ENCODE measurements at places on chromosomes 3 and 15.

DNA sequence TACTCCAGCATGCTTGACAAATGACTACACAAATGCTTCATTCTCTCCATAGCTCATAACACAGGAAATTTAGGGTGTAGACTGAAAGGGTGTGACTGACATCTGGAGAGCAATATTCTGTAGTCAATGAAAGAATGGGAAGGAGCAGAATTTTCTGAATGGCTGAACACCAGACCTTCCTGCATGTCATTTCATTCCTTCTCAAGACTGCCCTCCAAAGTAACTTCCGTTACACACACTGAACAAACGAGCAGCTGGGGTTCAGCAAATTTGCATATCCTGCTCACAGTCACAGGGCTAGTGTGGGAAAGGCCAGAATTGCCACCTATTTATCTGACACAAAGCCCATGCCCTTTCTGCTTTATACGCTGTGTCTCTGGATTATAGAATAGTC, 325.0 kb upstream of the CFAP20DC start:
- DNase-seq, result no peak

DNA sequence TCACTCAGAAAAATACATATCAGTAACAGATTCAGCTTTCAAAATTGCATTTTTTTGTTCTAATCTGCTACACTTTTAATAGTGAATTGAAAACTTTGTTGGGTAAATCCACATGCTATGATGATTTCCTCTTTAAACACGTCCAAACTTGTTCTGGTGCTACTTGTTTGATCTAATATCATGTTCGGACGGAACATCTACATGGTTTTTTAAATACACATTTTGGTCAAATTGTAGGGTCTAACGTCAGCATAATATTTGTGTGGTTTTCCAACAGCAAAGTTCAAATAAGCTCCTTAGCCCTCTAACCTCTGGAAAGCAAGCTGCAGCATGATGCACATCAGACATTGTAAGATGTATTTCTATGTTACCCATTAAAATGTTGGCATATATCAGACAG, 98.5 kb upstream of the OSTN start:
- no peak for DNase-seq

GRCh38 chr15:44537735-44538240, 841 bp downstream of the EIF3J start:
- no peak for DNase-seq

- DNase-seq, result peak; percentile 43
Observed at GRCh38 chr15:63601026-63601703, 4.0 kb downstream of the FBXL22 start.

DNA sequence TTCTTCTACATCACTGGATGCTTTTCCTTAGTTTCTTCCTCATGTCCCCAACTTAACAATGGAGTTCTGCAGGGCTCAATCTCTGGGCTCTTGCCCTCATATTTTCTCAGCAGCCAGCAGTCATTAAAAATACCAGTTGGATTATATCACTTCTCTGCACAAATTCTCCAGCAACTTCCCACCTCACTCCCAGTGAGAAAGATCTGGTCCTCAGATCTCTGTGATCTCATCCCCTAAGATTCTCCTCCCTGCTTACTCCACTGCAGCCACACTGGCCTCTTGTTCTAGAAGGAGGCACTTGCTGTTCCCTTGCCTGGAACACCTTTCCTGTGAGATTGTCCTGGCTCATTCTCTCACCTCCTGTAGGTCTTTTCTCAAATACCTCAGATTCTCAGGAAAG, 6.1 kb downstream of the ERICH6 start:
- DNase-seq, result no peak

DNA sequence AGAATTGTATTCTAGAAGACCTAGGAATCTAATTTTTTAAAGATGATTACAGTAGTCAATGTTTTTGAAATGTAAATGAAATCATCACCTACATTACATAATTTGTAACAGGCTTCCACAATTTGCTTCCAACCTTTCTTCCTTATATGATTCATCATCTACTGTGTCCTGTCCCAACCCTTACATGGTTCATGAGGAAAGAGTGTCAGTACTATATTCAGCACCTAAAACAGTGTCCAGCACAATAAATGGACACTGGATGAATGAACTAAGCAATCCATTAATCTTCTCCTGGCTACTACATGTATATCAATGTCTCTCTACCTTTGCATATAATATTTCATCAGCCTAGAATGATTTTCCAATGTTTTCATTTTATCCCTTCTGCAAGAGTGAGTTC, 12.2 kb downstream of the FGF12 start:
- no peak for DNase-seq

Measured in effector CD4-positive, alpha-beta T cell (primary cell).